Parietal lobe (tissue), 2 donors: ENCODE measurements at places on chromosomes 4 and X. TPM values are rescaled to one million over a fixed set of nuclear protein-coding genes. Genes with fewer than 3 reads are reported as not detected.

PPP2R2C gene
- total RNA-seq: 60.7 TPM

MTNR1A gene
- total RNA-seq: 0.63 TPM

RHOXF1 gene
- not detected for total RNA-seq

PASD1 gene
- total RNA-seq: not detected

STPG2 gene
- total RNA-seq: 4.1 TPM

OPHN1 gene
- total RNA-seq: 57.9 TPM

KLKB1 gene
- not detected for total RNA-seq

CDS1 gene
- total RNA-seq: 6.3 TPM

TGIF2LX gene
- total RNA-seq: not detected

ATP11C gene
- 75.1 TPM for total RNA-seq
